ENCODE measurements at places on chromosomes 5 and 9. TPM values are rescaled to one million over a fixed set of nuclear protein-coding genes. Genes with fewer than 3 reads are reported as not detected.

DNA sequence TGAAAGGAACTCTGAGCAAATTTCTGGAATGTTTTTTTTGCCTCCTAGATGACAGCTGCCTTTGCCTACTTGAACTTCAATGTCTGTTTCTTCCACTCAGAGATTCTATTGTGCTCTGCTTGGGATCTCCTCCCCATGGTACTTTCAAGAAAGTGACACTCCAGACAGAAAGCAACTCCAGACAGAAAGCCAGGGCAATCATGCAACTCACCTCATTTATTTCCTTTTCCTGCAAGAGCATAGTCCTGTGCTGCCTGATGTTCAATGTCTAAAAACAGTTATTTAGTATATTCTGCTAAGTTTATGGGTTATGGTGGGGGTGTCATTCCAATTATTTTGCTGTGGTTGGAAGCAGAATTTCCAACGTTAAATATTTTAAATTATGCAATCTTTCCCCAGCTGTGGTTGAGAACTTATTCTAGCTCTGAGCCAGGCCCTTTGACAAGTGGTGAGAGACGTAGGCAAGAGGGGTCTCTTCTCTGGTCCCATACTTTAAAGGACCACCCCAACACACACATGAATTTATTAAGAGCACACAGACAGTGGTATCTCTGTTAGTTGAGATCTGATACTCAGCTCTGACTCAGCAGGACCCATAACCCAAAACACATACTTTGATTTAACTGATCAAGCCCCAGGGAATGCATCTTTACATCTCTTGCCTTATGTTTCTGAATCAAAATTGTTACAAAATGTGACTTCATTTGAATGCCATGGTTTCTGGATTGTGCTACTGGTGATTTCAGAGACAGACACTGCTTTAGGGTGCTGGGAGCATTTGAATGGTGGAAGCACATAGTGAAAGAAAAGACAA lies 39.5 kb upstream of the MAMDC2 start:
- no peak for DNase-seq

- no peak for DNase-seq
Observed at GRCh38 chr5:50595199-50595598, 71.2 kb upstream of the PARP8 start.

DNA sequence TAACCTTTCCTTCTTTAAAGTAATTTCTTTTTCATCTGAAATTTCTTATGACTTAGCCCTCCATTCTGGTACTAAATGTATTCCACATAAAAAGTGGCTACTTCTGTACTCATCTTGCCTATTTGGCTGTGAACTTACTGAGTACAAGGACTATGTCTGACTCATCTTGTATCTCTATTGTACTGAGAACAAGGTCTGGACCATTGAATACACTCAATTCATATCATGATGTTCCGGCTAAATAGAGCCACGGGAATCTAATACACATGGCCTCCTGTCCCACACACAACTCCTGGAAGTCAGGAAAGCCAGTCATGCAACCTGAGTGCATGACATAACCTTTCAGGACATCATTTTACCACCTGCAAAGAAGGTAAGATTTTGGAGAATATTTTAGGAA lies 203.9 kb downstream of the PLK2 start:
- no peak for DNase-seq

GRCh38 chr5:91486638-91487037 lies 103.5 kb upstream of the ARRDC3 start:
- DNase-seq, result no peak

DNA sequence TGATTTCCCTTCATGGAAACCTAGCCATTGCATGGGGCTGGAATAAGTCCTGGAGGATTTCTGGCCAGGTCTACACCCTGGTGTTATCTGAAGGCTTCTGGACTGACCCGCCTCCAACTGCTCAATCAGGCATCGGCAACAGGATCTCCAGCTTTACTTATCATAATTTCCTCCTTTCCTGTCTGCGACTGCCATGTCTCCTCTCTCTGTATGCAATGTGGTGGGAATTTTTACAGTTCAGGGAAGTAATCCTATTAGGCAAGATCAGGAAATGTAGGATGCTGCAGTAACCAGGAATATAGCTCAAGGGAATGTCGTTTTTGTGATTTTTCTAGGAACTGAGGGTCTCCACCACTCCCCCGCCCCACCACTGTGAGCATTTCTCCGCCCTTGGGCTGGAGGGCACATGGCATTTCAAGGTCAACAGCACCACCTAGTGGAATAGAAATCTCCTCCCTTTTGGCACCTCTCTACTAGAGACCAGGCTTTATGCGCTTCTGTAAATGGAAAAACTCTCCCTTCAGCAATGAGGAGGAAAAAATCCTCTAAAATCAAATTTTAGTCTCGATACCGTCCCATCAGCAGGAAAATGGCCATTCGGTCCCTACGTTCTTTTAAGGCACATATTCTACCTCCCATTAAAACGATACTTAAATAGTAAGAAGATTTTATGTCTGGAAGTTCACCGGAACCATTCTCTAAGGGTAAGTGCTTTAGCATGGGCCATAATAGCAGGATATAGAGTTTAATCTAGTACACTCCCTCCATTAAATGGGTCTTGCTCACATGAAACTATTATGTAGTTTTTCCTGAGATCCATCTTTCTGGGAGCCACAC lies 93.0 kb downstream of the YTHDC2 start:
- no peak for DNase-seq

DNA sequence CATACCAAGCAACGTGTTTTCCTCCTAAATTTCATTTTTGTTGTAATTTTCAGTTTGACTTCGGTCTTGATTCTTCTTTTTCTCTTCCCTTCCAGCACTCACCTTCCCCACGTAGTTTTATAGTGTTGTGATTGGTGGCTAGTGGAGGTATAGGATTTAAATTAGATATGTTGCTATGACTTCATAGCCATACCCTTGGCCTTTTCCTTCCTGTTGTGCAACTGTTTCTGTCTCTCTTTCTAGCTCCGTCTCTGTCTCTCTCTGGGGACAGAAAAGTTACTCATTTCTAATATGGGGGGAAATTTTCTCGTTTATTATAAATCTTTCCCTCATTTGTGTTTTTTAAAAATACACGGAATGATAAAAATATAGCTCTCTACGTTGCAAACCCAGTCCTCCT lies 20.6 kb upstream of the C5orf24 start:
- no peak for DNase-seq

The PRR16 gene
- total RNA-seq, result 19.8 TPM

The CCL19 gene
- 8.0 TPM for total RNA-seq

The TMEM252 gene
- not detected for total RNA-seq

Data from thoracic aorta (tissue), 2 donors.